ENCODE measurements at places on chromosomes 12 and 14. TPM values are rescaled to one million over a fixed set of nuclear protein-coding genes. Genes with fewer than 3 reads are reported as not detected.

DNA sequence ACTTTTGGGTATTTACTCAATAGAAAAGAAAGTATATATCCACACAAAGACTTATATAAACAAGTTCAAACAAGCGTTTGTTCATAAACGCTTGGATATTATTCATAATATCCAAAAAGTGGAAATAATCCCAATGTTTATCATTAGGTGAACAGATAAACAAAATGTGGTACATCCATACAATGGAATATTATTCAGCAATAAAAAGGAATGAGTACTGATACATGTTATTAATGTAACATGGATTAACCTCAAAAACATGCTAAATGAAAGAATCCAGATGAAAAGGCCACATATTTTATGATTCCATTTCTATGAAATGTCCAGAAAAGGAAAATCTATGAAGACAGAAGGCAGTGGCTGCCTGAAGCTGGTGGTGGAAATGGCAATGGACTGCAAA is 16.8 kb upstream of the MYH7 start:
- no peak for DNase-seq

- DNase-seq = no peak
Observed at GRCh38 chr14:22491683-22492621, 97.1 kb downstream of the DAD1 start.

Gene RNFT2
- 16.3 TPM for total RNA-seq

Gene NGDN
- total RNA-seq = 43.4 TPM

DNA sequence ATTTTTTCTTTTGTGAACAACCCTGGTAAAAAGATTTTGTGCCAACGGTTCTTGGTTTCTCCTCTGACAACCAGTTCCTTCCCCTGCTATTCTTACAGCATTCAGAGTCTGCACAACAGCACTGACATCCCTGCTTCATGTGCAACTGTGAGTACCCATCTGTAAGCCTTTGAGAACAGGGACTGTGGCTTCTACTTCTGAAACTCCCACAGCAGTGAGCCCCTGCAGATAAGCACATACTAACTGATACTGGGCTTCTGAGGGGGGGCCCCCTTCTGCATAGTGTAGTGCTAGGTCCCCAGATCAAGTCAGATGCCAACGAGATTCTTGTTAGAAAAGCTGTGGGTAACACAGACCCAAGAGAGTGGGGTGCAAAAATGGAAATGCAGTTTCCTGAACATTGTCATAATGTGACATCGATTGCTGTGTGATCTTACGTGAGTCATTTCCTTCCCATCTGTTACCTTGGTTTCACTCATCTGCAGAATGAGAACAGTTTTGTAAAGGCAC is 11.1 kb upstream of the NINJ2 start:
- DNase-seq = no peak

DNA sequence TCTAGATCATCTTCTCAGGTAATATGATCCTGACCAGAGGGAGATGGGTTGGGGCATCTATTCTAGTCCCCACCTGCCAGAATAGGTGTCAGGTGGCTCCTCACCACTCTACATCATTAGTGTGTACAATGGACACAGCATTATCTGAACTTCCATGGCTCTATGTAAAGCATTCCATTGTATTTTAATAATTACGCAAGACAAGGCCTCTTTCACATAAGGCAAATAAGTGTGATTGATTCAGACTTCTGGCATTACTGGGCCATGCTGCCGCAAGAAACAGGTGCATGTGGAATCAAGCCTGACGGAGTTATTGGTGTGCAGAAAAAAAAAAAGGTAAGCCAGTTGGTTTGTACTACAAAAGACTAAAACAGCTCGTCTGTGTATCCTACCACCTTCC is 3.1 kb upstream of the DDHD1 start:
- DNase-seq = no peak

Gene SLC35F4
- not detected for total RNA-seq

- DNase-seq = no peak
Observed at GRCh38 chr14:68874746-68875155, 81.9 kb upstream of the ZFP36L1 start.

Gene LRTM2
- not detected for total RNA-seq
